ENCODE measurements at places on chromosomes 1 and 21.
A peak's percentile ranks its signal among the peaks of the same experiment; 100 is the strongest.

DNA sequence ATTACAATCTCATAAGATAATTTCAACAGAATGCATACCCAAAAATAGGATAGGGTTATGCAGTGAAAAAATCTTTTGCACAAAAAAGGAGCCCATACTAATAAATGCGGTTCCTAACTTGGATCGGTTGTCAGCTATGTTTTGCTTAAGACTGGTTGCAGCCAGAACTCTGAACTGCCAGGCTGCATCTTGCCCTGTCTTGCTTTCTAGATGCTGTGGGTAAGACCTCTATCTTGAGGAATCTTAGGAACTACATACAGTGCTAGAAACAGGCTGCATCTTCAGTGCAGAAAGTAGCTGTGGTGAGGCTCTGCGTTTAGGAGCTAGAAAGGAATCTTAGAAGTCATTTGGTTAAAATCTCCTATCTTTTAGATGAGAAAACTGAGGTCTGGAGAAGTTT is 45.6 kb upstream of the PLA2G4A start:
- DNase-seq = no peak

- no peak for DNase-seq
These were observed 7.3 kb downstream of the MYOG start for GRCh38 chr1:203078478-203078877.

DNA sequence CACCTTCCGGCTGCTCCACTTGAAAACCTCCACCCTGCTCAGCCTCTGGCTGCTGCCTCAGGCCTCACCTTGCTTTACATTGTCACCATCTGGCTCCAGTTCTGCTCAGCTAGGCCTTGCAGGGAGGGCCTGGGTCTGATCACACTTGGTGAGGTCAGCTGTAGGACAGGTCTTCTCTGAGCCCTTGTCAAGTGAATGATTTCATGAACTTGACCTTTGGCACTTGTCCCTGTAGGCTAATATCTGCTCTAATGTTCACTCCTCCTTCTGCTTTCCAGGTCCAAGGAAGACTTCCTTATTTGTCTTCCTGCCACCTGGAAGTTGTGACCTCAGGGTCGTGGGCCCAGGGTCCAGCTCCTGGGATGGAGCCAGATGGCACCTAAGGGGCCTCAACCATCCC is 41.4 kb downstream of the PTPRF start:
- DNase-seq = no peak

GRCh38 chr1:116737855-116738321 is 16.3 kb upstream of the CD2 start:
- DNase-seq = no peak

GRCh38 chr1:98077691-98078090 is 156.9 kb upstream of the DPYD start:
- DNase-seq = no peak

DNA sequence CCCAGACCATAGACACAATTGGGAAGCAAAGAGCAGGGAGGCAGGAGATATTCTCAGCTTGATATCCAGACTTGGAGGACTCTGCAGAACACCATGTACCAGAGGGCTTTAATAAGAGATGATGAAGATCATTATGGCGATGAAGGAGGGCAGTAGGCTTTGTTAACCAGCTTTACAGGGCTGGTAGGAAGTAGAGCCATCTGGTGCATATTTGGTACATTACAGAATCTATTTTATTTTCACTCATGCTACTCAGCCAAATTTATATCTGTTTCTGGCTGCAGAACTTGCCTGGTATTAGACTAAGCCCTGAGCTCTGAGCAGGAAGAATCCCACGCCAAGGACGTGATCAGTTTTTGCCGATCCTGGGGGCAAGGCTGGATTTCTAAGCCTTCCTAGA is 61.8 kb upstream of the SYT6 start:
- peak; percentile 4 for DNase-seq
